ENCODE measurements at places on chromosomes 4 and X. TPM values are rescaled to one million over a fixed set of nuclear protein-coding genes. Genes with fewer than 3 reads are reported as not detected.

Gene TBC1D8B
- total RNA-seq, result 6.2 TPM

Gene STPG2
- not detected for total RNA-seq

Gene ZNF732
- not detected for total RNA-seq

Gene TMEM47
- total RNA-seq, result 0.52 TPM

Gene POU4F2
- total RNA-seq, result not detected

Gene NKX3-2
- 1.0 TPM for total RNA-seq

Gene SCD5
- 4.4 TPM for total RNA-seq

Gene RTL9
- total RNA-seq, result 0.07 TPM

Gene PTCHD1
- not detected for total RNA-seq

Gene NPFFR2
- total RNA-seq, result not detected

Gene AMBN
- not detected for total RNA-seq

Gene BCLAF3
- 1.9 TPM for total RNA-seq

Gene VCX3A
- not detected for total RNA-seq

Gene ZNF674
- 1.2 TPM for total RNA-seq

Gene RPA4
- not detected for total RNA-seq

Gene GPR50
- not detected for total RNA-seq

Gene IL3RA
- total RNA-seq, result not detected

Gene SEC24D
- total RNA-seq, result 31.7 TPM

Gene TLR3
- total RNA-seq, result 2.4 TPM

Gene CT45A10
- not detected for total RNA-seq

Gene GIMD1
- not detected for total RNA-seq

Gene AKAP4
- not detected for total RNA-seq
